HFFc6 (cell line): ENCODE measurements at places on chromosomes 6 and 20.
A peak's percentile ranks its signal among the peaks of the same experiment; 100 is the strongest.

DNA sequence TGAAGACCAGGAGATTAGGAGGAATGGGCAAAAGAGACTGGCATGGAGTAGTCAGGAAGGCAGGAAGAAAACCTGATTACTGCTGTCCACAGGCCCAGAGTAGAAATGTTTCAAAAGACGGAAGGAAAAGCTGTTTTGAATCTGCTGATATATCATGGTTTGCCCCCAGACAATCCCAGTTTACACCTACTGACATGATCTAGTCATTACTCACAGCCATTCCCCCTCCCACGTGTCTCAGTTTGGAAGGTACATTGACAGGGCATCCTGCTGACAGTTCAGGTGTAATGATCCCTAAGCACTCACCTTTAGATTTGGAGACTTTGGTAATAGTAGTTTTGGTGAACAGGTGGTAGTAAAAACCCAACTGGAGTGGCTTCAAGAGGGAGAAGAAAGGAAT lies 9.8 kb upstream of the TXNDC5 start:
- no peak for DNase-seq

DNA sequence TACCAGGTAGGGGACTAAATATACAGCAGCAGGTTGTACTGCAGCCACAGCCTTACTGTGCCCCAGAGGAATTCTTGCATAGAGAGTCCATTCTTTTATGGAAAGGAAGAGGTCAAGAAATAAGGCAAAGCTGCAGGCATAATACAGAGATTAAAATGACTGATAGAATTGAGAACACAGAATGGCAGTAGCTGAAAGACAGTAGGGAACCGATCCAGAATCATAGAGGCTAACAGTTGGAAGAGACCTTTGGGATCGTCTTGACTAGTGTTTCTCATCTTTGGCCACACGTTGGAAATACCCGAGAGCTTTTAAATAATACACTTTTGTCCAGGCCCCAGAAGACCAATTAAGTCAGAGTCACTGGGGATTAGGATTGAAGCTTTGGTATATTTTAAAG lies 492.6 kb upstream of the SOX4 start:
- no peak for DNase-seq

- DNase-seq = no peak
These were observed 30.9 kb upstream of the ENPP5 start for GRCh38 chr6:46201702-46202101.

DNA sequence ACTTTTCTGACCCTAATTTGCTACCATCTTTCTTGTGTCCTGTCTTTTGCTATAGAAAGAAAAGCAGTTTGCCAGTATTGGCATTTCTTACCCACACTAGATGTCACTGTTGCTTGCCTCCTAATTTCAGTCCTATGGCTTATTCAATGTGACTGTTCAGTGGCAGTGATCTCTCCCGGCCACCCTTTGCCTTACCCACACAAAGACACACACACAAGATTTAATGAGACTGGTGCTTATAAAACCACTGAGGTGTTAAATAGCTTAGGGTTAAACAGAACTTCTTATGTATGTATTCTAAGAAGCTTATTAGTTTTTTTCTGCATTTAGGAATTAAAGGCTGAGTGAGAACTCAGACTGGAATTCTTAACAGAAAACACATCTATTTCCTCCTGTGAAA lies 233.6 kb upstream of the ASCC3 start:
- peak; percentile 71 for DNase-seq

GRCh38 chr6:144314003-144314485 lies 28.9 kb downstream of the UTRN start:
- DNase-seq = no peak

DNA sequence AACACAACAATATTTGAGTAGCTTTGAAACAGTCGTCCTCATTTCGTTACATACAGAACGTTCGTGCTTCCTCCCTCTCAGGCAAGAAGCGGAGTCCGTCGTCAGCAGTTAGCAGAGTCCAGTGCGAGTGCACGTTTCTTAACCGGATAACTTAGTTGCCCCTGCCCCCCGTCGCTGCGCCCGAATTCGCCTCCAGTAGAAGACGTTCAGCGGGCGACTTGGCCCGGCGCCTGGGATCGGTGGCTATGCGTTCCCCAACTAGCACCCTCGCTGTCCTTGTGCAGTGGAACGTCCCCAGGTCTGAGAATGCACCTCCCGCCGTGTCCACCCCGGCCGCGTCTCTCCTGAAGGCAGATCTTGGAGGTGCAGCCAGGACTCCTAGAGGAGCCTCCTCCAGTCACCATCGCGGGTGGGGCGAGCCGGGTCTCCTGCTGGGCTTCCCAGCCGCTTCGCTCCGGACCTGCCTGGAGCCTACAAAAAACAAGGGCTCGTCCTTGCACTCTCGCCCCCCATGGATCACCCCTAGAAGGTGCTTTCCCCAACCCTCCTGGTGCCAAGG lies 910 bp upstream of the PCSK2 start:
- DNase-seq = no peak

- DNase-seq = no peak
These were observed 142.8 kb downstream of the CFAP61 start for GRCh38 chr20:20195021-20195705.

GRCh38 chr20:10578607-10579006 lies 95.2 kb downstream of the JAG1 start:
- DNase-seq = peak; percentile 44

- peak; percentile 56 for DNase-seq
These were observed 44.5 kb upstream of the EZR start for GRCh38 chr6:158863646-158864045.
